ENCODE measurements at places on chromosomes 3 and 15. TPM values are rescaled to one million over a fixed set of nuclear protein-coding genes. Genes with fewer than 3 reads are reported as not detected.

The ECE2 gene
- not detected for total RNA-seq

The OR5K2 gene
- not detected for total RNA-seq

The CCR4 gene
- 0.44 TPM for total RNA-seq

The GREM1 gene
- not detected for total RNA-seq

The STRIT1 gene
- total RNA-seq = not detected

The LNP1 gene
- total RNA-seq = 4.3 TPM

The SCG5 gene
- not detected for total RNA-seq

The DGKG gene
- 0.49 TPM for total RNA-seq

The AEN gene
- 4.7 TPM for total RNA-seq

The SKOR1 gene
- total RNA-seq = not detected

All from subcutaneous adipose tissue (tissue), 4 donors.